Suppressor macrophage treated with lipopolysaccharide for 1 hour (primary cell): ENCODE measurements at places on chromosomes 16 and 17.

DNA sequence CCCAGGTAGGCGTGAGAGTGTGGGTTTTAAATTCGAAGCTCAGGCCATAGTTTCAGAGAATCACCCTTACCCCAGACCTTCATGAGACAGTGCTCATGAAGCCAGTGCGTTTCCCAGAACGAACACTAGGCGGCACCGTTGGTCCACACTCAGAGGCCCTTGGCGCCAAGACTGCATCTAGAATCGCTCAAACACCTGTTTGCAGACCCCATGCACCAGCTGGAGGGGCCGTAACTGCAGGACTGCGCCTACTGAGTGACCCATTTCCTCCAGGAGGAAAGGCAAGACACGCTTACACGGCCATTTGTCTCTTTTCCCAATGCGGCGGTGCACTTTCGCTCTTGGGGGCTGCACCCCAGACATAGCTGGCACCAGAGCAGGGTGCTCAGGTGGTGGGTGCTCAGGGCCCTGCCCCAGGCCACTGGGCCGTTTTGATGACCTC lies 34.0 kb downstream of the ADGRG5 start:
- DNase-seq, result peak; percentile 88

- DNase-seq, result no peak
These were observed 37.7 kb upstream of the NUFIP2 start for GRCh38 chr17:29331708-29332085.

DNA sequence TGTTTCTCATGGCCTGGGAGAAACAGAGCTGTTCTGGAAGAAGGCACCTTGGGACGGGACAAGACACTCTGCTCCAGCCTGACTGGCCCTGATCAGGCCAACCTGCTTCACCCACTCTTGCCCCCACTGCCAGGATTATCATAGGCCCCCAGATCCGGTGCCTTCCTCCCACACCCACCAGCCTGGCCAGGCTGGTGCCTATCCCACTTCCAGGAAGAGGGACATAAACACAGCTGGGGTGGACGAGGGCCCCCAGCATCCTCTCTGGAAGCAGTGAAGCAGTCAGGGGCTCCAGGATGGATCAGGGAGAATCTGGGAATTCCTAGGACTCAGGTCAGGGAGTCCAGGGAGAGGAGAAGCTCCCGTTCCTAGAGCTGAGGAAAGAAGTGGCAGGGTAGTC lies 16.9 kb upstream of the ITGA3 start:
- no peak for DNase-seq

- no peak for DNase-seq
These were observed 25.9 kb upstream of the NKD1 start for GRCh38 chr16:50522324-50522723.

DNA sequence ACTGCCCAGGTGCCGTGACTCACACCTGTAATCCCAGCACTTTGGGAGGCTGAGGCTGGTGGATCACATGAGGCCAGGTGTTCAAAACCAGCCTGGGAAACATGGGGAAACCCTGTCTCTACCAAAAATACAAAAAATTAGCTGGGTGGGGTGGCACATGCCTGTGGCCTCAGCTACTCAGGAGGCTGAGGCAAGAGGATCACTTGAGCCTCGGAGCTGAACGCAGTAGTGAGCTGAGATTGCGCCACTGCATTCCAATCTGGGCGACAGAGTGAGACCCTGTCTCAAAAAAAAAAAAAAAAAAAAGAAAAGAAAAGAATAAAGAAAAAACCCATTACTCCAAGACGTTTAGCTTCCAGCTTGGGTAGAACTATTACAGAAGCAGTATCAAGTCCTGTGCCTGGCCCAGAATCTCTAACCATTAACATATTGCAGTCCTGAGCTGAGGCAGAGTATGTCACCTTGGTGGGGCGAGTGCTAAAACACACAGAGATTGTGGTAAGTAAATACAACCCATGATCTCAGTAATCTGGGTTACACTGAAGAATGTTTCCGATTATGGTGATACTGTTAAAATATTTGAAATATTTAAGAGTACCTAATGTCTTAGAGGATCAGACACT lies 23.2 kb upstream of the CFAP20 start:
- DNase-seq, result no peak
